Midbrain (tissue), 1 donor: ENCODE measurements at places on chromosomes 11 and 22.

- DNase-seq, result no peak
Measured at GRCh38 chr11:119529936-119530335, 107.0 kb upstream of the THY1 start.

- DNase-seq, result no peak
Measured at GRCh38 chr11:115155320-115155719, 348.9 kb downstream of the CADM1 start.

DNA sequence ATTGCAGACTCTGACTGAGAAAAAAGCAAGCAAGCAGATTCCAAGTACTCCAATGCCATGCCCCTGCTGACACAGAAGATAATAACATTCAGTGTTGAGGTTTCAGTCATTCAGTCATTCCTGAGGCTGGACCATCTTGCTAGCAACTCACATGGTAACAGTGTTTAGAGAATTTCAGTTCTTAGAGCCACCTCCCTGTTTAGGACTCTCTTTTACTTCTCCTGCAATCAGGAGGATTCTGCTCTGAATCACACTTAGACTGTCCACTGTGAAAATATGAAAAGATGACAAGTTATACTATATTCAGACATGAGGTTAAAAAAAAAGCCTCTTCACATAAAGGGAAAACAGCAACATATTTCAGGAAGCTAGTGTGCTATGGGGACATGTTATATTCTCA is 183.9 kb upstream of the CTSC start:
- DNase-seq, result no peak

- no peak for DNase-seq
Measured at GRCh38 chr11:8220261-8221045, 43.2 kb downstream of the LMO1 start.

DNA sequence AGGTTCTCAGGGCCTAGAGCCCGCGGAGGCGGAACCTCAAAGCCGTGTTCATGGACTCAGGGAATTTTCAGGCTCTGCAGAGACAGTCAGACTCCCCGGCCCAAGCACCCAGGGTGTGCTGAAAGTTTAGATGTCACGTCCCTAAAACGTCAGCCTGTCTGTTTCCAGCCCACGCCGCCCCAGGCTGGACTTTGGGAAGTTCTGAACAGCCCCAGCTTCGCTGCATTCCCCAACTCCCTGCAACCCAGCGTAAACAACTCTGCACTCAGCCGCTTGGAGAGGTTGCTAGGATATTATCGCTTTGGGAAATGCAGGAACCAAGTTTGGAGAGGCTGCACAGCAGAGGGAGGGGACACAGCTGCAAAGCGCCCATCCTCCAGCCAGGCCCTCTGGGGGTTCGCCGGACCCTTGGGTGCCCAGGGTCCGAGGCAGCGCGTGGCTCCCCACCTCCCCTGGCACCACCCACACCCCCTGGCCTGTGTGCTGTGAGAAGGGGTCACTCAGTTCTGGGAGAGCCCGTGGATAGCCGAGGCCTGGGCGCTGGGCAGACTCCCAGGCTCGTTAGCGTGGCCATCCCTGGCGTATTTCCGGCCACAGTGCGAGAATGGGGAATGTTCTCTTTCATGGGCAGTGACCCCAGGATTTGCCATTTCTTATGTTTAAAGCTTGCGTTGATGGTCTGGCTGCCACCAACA is 120.5 kb upstream of the FGF3 start:
- no peak for DNase-seq

DNA sequence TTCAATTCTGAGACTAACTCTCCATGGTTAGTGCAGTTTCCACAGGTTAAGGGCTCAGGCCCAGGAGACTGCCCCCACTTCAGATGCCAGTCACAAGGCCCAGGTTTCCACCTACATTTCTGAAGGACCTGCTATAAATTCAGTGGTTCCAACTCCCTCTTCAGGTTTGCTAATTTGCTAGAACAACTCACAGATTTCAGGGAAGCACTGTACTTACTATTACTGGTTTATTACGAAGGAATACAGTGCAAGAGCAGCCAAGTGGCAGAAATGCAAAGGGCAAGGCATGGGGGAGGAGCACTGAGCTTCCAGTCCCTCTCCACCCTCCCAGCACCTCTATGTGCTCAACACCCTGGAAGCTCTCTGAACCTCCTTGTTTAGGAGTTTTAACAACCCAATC is 39.3 kb upstream of the SPON1 start:
- DNase-seq, result no peak

DNA sequence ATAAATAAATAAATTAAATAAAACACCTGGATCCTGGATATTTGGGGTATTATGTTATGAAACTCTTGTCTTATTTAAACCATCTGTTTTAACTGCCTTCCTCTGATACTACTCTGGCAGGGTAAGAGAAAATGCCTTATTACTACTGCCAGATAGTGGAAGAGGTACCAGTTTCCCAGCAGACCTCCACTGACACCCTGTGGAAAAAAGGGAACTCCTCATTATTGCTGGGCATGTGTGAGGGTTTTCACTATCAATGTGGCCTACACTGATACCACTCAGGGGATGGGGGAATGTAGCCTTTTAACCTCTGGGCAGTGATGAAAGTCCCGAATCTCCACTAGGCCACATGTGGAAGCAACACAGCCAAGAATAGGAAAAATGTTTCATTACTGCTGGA is 121.0 kb downstream of the LUZP2 start:
- no peak for DNase-seq

GRCh38 chr11:31231601-31232000 is 137.9 kb downstream of the DCDC1 start:
- no peak for DNase-seq

DNA sequence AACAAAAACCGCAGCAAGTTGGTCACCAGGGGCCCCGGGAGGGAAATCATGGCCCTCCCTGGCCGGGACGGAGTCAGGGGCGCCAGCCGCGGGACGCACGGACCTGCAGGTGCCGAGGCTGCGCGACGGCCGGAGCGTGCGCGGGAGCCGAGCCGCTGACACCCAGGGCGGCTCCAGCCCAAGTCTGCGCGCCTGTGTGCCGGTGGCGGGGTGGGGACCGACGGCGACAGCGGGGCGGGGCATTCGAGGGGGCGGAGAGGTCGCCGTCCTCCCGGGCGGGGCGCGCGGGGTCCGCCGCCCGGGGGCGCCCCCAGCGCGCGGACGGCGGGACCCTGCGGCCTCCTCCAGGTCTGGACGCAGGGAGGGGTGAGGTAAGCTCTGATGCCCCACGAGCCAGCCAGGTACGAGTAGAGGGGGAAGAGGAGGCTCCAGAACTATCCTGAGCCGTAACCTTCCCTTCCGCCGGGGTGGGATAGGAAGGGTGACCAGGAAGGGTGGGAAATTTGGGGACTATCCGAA is at the start of gene ESAM:
TSS of gene ESAM (minus strand) at position 186 of the 519 bp plus-strand sequence. CDS start at position 50, 136 bp downstream.
- no peak for DNase-seq

GRCh38 chr22:32858957-32859356 is 57.5 kb downstream of the TIMP3 start:
- DNase-seq, result no peak

DNA sequence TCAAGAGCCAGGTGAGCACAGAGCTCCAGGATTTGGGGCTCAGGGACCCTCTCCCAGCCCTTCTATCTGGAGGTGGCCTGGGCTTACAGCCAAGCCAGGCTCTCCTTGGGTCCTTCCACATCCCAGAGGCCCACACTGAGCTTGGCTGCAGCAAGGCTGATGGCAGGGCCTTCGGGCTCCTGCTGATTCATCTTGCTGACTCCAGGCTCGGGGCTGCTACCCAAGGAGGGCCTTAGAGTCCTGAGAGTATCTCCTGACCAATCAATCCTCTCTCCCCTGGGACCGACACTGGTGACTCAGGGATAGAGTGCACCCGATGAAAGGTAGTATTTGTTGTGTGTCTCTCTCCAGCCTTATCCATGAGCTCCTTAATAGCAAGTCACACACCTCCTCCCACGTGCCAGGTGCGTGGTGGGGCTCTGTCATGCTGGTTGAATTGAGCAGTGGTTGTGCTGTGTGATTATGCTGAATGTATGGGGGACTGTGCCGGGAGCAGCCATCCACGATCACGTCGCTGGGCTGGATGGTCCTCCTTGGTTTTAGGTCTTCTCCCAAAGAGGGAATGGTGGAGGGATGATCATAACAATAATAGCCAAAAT is 62.3 kb downstream of the GRIK4 start:
- DNase-seq, result no peak

DNA sequence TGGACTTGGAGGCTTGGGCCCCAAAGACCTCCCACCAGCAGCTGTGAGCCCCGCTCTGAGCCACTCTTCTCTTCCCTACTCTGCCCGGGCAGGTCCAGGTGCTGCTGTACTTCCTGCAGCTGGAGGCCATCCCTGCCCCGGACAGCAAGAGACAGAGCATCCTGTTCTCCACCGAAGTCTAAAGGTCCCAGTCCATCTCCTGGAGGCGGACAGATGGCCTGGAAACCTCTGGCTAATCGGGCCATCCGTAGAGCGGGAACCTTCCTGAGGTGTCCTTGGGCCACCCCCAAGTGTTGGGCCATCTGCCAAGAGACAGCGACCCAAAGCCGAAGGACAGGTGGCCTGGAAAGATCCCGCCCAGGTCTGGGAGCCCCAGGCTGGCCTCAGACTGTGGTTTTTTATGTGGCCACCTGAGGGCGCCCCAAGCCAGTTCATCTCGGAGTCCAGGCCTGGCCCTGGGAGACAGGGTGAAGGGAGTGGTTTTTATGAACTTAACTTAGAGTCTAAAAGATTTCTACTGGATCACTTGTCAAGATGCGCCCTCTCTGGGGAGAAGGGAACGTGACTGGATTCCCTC is 135.1 kb downstream of the BCR start:
- peak; percentile 53 for DNase-seq

GRCh38 chr11:6812390-6813005 is 13.0 kb upstream of the OR6A2 start:
- DNase-seq, result peak; percentile 6

DNA sequence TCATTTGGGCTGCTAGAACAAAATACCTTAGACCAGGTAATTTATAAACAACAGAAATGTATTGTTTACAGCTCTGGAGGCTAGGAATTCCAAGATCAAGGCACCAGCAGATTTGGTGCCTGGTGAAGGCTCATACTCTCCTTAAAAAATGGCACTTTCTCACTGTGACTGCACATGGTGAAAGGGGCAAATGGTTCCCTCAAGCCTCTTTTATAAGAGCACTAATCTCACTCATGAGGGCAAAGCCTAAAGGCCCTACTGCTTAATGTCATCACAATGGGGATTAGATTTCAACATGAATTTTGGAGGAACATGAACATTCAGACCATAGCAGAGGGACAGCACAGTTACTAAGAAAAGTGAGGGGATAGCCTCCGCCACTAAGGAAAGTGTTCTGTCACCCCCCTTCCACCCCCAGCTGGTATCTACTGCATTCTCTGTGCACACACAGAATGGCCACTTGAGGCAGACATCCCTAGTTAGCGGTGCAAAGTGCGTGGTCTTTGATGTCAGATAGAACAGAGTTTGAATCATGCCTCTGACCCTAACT is 47.2 kb upstream of the CEP295 start:
- no peak for DNase-seq
